ENCODE measurements at places on chromosomes 12 and 14.

DNA sequence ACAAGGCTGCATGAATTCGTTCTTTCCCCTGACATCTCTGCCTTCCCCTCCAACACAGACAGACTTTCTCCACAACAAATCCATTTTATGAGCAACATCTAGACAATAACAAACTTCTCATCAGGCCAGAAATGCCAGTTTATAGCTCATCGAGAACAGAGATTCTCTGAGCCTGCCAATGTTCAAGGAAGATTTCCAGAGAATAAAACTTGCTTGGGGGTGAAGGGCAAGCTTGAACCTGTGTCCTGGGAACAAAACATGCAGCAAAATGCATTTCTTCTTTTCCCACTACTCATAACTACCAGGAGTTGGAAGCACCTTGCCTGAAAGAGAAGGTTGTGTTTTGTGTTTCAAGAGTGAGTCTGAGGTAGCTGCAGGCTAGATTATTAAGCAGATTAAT lies 6.8 kb downstream of the MAP1LC3B2 start:
- no peak for DNase-seq

- DNase-seq: peak; percentile 82
Observed at GRCh38 chr14:61025251-61026223, 44.5 kb downstream of the SLC38A6 start.

DNA sequence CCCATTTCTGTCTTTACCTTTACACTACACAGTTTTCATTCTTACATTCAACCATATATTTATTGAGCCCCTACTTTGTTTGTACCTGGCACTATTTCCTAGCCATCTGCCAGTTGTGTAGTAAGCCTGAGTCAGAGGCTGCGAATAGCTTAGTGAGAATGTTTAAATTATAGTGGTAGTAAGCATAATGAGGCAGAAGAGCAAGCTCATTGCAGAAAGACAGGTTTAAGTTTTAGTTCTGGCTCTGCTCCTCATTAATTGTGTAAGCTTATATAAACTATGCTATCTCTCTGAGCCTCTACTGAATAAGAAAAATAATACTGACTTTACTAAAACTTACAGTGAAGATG lies 123.5 kb downstream of the NAV3 start:
- DNase-seq: peak; percentile 52

- peak; percentile 84 for DNase-seq
Observed at GRCh38 chr12:105523164-105524057, 192.9 kb downstream of the C12orf75 start.

GRCh38 chr12:45697371-45697770 lies 32.1 kb upstream of the ARID2 start:
- DNase-seq: no peak

All from fibroblast of mammary gland (primary cell).